ENCODE measurements at places on chromosomes 12 and 14.

DNA sequence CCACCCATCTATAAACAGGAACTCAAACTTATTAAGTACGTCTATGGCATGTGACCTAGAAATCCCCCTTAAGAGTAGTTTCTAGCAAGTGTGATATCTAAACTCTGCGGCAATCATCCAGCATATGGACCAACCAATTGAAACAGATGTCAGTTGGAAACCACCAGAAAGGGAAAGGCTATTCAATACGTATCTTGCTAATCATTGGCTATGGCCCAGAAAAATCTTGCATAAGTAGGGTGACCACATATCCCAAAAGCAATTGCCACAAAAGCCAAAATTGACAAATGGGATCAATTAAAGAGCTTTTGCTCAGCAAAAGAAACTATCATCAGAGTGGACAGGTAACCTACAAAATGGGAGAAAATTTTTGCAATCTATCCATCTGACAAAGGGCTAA is 24.2 kb downstream of the SYNJ2BP start:
- DNase-seq = no peak

DNA sequence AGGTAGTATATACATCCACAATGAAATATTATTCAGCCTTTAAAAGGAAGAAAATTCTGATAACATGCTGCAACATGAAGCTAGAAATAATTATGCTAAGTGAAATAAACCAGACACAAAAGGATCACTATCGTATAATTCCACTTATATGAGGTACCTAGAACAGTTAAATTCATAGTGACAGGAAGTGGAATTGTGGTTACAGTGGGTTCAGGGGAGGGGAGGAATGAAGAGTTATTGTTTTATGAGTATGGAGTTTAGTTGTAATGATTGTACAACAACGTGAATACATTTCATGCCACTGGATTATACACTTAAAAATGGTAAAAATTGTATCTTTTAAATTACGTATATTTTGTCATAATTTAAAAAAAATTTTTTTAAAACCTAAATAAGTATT is 21.0 kb downstream of the EEA1 start:
- DNase-seq = no peak

DNA sequence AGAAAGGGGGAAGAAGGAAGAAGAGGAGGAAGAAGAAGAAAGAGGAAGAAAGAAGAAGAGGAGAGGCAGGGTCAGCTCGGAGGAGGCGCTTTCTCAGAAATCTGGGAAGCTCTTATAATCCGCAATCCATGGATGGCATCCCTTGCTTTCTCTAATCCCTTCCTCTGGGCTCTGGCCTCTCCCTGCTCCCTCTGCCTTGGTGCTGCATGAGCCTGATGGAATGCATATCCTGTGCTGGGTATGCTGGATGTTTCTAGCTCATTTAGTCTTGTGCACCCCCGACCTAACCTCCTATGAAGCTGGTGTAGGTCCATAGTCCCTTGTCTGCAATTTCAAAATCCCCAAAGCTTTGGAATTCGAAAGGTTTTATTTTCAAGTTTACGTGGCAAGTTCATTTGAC is 94.2 kb upstream of the MYL2 start:
- no peak for DNase-seq

- DNase-seq = no peak
Observed at GRCh38 chr12:99706736-99707473, 59.4 kb downstream of the GARIN6 start.

GRCh38 chr12:79266343-79267144 is 402.0 kb downstream of the SYT1 start:
- peak; percentile 40 for DNase-seq

GRCh38 chr12:62335796-62336195 is 75.6 kb downstream of the USP15 start:
- DNase-seq = no peak

DNA sequence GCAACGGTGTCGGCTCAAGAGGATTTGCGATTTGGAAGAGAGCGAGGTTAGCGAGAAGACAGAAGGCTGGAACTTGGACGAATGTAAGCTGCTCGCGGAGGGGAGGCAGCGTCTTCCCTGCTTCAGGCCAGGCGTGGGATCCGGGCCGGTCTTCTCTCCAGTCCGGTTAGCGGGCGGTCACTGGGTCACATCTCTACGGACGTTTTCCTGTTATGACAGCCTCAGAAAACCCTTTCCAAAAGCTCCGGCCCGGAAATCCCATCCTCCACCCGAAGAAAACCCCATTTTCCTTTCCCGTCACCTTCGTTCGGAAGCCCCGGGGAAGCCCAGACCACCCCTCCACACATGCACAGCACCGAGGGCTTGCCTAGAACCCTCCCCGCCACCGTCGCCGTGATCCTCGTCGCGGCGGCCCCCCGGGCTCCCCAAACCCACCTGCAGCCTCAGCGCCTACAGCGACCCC is 268 bp downstream of the NDUFB1 start:
- DNase-seq = peak; percentile 70

DNA sequence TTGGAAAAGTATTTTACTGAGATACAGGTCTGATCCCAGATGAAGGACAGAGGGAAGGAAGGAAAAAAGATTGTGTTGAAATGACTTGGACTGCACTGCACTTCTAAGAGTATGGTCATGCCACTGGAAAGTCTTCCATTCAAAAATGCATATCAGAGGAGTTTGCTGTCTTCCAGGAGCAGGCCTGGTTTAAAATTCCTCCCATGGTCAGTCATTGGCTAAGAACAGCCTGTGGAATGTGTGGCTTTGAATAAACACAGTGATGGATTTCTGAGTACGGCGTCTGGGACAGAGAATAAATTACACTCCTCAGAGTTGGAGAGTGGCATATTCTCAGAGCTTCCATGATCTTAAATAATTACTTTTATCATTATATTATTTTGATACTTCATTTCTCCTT is 245.8 kb upstream of the PDZRN4 start:
- no peak for DNase-seq

- DNase-seq = no peak
Observed at GRCh38 chr12:130587966-130588365, 128.1 kb downstream of the RIMBP2 start.

DNA sequence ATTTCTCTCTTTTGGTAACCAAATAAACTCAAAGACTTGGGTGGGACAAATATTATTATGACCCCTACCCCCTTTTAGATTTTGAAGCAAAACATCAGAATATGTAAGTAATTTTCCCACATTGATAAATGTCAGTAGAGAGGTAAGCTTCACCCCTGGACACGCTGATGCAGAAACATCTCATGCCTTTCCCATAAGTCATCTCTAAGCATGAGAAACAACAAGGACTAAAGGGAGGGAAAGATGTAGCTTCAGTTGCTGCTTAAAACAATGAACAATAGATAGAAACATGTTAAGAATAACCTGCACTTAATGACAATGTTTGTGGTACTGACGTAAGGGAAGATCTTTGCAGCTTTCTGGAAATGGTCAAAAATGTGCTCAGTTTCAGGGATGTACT is 56.3 kb upstream of the SLC8A3 start:
- no peak for DNase-seq

- no peak for DNase-seq
Observed at GRCh38 chr14:66603945-66604344, 96.0 kb downstream of the GPHN start.

DNA sequence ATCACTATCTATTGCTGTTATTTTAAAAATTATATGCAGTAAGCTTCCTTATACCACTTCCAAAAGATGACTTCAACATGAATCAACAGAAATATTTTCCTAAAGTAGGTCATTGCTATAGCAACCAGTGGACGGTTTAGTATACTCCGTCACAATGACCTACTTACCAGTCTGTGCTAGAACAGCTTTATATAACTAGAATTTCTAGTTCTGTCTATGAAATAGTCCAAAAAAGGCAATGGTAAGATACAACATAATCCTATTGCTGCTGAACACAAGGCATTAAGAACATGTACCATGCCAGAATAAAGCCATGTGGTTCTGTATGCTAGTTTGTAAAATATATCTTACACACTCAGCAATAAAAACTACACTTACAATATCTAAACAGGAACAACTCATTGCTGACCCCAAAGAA is 40.7 kb upstream of the MTERF2 start:
- DNase-seq = peak; percentile 70

DNA sequence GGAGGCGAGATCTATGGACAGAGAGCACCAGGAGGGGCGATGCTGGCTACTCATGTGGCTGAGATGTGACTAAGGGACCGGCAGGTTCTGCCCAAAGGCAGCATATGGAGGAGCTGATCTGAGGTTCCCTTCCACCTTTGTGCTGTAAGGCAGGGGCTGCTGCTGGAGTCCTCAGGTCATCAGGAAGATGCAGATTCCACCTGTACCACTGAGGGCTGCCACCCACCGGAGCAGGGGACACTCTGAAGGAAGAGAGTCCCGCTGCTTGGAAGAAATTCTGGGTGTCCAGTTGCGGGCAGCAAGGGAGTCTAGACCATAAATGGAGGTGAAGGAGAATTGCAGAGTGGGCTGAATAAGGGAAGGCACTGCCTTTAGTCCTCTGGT is 55.3 kb downstream of the PLEKHG3 start:
- DNase-seq = peak; percentile 48

GRCh38 chr12:67910360-67911274 is 78.6 kb upstream of the IFNG-AS1 start:
- peak; percentile 3 for DNase-seq

DNA sequence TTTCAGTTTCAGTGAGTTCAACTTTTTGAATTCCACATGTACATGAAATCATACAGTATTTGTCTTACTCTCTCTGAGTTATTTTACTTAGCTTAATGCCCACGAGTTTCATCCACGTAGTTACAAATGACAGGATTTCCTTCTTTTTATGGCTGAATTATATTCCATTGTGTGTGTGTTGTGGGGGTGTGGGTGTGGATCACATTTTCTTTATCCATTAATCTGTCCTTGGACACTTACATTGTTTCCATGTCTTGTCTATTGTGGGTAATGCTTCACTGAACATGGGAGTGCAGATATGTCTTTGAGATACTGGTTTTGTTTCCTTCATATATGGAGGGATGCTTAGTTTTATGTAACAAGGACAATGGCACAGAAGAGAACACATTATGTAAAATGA is 63.5 kb upstream of the TMTC1 start:
- DNase-seq = no peak

DNA sequence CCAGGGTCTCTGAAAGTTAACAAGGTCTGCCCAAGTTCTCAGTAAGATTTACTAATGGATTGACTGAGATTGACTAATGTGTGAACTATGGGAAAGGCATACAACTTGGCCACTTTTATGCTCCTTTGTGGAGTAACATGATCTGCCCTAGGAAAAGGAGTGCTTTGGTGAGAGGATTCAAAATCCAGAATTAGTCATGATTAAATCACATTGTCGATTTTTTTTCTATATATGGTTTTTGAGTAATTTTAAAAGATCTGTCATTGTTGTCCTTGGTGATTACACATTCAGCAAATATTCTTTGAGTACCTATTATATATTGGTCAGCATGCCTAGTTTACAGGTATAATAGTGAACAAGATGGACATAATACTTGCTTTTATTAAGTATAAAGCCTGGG is 147.7 kb upstream of the SYT10 start:
- no peak for DNase-seq

GRCh38 chr14:45249856-45250575 is 3.0 kb downstream of the MIS18BP1 start:
- DNase-seq = no peak

GRCh38 chr12:10256064-10256463 is 43.4 kb downstream of the GABARAPL1 start:
- no peak for DNase-seq

DNA sequence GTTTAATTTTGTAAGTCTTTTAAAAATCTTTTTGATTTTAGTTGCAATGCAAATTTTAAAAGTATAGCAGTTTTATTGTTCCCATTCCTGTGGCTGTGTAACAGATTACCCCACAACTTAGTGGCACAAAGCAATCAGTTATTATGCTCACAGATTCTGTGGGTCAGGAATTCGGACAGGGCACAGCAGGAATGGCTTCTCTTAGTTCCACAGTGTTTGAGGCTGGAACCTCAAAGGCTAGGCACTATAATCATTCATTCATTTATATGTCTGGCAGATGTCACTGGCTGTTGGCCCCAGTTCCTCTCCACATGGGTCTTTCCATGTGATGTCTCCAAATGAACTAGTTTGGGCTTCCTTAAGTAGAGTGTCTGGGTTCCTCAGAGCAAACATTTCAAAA is 193.3 kb downstream of the RAD51B start:
- peak; percentile 36 for DNase-seq

GRCh38 chr12:77046468-77046867 is 18.9 kb downstream of the E2F7 start:
- DNase-seq = no peak

- DNase-seq = peak; percentile 37
Observed at GRCh38 chr12:119320678-119321077, 13.9 kb upstream of the CCDC60 start.

DNA sequence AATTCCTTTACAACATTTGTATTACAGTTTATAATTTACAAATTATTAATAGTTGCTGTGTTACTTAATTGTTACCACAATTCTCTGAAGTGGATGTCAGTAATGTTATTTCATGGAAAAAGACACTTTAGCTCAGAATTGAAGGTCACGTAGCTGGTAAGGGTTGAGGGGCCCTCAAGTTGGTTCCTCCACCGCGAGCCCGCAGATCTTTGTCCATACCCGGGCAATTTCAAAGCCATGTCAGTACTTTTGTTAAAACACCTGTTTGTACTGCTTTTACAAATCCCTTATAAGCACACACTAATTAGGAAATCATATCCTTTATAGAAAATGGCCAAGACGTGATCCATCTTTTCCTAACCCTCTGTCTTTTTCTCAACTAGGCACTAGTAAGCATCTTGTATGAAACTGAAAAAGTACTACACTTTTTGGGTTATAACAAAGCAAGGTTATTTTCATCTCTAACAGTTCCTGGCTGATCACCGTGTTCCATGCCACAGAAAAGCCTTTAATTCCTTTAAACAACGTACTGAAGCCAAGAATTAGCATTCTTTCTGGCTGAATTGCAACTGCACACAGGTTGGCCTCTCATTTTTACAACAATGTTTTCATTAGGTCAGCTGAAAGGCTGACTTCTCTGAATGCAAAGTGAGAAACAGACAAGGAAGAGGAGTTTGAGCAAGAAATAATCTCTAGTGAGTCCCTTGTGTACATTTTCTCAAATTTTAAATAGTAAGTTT is 76.1 kb downstream of the CNTN1 start:
- DNase-seq = no peak

- DNase-seq = no peak
Observed at GRCh38 chr12:94507455-94507854, 47.8 kb upstream of the CEP83 start.

- DNase-seq = no peak
Observed at GRCh38 chr12:52230364-52231281, 2.4 kb upstream of the KRT7 start.

- DNase-seq = no peak
Observed at GRCh38 chr14:34436118-34436905, 25.7 kb downstream of the SPTSSA start.

DNA sequence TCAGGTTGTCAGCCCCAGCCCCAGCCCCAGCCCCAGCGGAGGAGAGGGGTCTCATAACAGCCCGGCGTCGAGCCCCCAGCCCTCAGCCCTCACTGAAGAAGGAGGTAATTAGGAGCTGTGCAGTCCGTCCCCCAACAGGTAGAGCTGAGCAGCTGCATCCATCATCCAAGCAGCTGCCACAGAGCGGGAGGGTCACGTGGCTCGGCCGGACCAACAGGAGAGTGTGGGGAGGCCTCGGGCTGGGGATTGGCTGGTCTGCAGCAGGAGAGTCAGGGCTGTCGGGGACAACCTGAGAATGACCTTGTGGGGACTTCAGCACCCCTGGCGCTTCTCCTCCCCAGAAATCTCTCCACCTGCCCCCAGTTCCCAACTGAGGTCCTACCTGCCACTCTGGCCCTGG is 29.6 kb downstream of the SMUG1 start:
- DNase-seq = peak; percentile 96
